Stimulated activated CD4-positive, alpha-beta T cell treated with anti-CD3 and anti-CD28 coated beads, Interleukin-1b, Interleukin-23, amount 100 ng/mL, for 48 hours (primary cell): ENCODE measurements at places on chromosomes 16 and 17.

GRCh38 chr16:63703612-63704011, 1418.3 kb downstream of the CDH11 start:
- no peak for DNase-seq

GRCh38 chr16:68356249-68356918, 45.6 kb downstream of the PRMT7 start:
- peak; percentile 48 for DNase-seq

DNA sequence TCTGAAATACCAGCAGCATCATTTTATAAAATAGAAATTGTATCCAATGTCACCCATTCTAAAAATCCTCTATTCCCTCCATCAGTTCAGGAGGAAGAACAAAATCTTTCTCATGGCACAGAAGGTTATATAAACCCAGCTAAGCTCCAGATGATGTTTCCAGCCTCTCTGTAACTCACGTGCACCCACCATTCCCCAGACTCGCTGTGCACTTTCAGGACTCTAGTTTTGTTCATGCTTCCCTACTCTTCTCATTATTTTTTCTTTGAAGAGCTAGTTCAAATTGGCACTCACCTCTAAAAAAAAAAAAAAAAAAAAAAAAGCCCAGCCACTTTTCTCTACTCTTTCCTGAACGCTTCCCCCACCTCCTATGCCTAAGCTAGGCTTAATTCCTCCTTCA, 36.0 kb upstream of the SHISA6 start:
- no peak for DNase-seq

DNA sequence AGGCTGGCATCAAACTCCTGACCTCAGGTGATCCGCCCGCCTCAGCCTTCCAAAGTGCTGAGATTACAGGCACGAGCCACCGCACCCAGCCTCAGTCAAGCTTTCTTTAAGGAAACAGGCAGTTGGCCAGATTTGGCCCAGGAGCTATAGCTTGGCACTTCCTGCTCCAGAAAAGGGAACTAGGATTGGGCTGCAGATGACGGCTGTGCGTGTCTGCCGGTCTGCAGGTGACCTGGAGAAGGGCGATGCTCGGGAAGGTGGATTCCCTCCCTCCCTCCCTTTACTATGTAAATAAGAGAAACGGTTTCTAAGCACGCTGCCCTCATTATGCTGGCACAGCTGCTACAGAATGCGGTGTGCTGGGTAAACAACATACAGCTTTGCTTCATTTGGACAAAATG, 215.9 kb downstream of the RPTOR start:
- DNase-seq: no peak

DNA sequence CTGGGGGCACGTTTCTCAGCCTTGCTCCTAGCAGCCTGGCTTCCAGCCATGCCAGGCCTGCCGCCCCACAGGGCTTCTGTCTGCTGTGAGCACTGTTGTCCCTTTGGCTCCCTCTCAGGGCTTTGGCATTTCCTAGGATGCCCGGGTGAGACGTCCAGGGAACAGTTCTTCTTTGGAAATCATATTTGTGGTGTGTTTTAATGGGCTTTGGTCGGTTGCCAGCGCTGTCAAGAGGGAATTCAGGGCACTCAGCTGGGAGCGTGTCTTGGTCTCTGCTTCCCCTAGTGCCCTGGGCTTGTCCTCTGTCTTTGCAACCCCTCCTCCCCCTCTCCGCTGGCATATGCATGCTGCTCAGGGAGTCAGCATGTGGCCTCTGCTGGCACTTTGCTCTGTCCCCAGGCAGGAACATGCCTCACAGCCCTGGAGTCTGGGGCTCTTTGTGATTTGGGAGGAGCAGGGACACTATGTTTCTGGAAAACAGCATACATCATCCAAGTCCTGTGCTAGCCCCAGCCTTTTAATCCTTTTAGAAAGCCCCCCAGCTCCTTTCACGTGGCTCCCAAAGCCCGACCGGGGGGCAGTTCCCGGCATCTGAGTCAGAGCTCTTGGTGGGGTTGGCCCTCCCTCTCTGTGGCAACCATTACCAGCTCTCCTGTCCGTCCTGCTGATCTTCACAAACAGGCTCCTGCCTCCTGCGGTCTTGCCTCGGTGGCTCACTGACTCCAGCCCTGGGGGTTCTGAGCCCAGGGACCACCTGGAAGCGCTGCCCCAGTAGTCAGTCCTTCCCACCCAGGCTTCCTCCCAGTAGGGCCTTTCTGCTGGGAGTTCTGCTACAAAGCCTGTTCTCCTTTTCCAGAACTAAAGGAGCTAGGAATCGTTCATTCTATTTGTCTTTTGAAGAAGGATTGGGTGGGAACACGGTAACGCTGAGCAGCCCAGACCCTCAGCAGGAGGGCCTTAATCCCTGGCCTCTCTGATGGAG, 26.7 kb downstream of the SAP30BP start:
- no peak for DNase-seq

DNA sequence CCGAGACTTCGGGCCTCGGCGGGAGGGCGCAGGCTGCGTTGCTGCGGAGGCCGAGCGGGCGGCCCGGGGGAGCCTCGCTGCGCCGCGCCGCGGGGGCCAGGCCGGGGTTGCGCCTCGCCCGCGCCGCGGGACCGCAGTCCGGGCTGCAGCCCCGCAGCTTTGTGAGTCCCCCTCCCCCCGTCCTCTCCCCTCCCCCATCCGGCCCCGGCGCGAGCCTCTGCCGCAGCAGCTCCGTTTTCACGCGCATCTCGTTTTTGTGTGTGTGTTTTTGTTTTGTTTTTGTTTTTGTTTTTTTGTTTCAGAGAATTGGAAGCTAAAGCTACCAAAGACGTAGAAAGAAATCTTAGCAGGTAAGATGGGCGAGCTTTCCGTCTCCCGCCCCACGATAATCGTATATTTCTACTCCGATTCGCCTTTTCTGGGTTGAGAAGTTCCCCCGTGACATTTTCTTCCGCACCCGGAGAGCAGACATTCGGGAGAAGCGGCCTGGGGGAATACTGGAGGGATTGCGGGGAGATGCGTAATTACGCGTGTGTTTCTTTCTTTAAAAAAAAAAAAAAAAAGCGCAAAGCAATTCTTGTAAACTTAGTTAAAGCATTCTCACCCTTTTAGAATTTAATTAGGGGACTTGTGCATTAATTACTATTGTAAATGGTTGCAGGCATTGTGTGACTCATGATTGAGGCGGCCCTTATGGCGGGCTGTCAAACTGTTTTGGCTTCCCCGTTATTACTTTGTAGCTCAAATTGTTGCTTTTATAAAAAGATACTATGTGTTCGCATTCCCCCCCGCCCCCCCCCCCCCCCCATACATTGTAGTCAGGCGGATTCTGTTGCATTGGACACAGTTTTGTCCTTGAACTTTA, 732 bp downstream of the TNRC6A start:
- no peak for DNase-seq

DNA sequence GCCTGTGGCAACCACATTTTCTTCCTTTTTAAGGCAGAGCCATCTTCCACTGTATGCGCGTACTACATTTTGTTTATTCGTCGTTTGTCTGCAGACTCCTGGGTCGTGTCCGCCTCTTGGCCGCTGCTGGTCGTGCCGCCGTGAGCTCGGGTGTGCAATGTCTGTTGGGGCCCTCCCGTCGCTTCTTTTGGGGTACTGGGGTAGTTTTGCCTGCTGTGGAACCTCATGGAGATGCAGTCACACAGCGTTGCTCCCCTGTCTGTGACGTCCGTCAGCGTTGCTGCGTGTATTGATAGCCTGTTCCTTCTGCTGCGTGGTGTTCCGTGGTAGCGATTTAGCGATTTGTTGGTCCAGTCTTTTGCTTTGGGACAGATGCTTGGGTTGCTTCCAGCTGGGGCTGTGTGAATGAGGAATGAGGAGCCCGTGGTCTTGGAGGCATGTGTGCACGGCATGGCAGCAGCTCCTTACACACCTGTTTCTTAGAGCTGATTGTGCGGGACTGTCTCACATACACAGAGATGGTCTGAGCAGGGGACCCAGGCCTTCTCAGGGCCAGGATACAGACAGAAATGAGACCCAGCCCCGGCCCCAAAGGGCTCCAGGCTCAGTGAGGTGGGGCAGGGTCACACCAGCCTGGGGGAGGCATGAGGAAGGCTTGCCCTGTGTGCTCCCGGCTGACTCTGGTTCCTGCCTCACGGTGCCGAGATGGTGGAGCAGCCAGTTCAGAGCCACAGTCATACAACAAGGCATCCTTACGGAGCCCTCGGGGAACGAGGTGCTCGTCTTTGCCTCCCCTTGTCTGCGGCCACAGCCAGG, 78.4 kb upstream of the GSE1 start:
- no peak for DNase-seq

DNA sequence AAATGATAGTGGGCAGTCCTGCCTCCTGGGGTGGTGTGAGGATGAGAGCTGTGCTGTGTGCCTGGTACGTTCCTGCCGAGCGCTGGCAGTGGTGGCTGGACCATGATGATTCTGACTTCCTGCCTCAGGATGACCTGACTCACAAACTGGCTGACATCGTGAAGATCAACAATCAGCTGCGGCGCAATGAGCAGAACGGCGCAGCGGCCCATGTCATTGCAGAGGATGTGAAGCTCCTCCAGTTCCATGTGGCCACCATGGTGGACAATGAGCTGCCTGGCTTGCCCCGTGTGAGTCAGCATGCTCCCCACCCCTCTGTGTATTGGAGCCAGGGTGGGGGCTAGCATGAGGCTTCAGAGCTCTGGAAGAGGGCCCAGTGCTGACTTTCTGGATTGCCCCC, 13.1 kb downstream of the POLR2A start:
- DNase-seq: no peak

GRCh38 chr16:66175636-66176035, 190.9 kb upstream of the CDH5 start:
- no peak for DNase-seq

GRCh38 chr17:5921512-5922282, 148.5 kb upstream of the WSCD1 start:
- no peak for DNase-seq

- DNase-seq: no peak
Observed at GRCh38 chr16:85931596-85932402, 32.8 kb downstream of the IRF8 start.

DNA sequence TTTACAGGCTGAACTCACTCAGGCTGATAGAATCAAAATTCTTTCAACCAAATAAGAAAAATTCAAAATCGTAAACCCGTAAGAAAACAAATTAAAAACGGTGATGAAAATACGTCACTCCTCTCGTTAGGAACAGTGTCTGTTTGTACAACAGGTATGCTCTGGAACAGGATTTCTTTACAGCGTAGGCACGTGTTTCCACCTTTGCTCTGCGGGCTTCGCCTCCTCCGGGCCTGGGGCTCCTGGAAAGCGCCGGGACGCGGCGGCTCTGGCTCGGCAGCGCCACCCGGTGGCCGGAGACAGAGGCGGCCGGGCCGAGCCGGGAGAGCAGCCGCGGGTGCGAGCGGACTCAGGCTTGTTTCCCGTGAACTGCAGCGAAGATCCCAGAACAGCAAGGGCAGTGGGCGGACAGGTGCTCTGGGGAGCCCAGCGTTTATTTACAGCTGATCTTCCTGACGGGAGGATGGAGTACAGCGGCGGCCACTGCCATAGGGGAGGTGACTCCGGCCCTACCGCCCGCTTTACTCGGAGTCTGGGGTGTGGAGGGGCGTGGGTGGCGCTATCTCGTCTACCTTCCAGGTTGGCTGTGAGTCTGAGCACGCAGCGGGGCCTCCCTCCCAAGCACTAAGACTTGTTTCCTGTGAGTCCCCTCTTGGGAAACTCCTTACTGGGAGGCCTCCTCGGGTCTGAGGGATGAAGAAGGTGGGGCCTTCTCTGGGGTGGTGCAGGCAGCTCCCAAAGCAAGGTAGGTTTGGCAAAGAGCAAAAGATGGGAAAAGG, 40.5 kb upstream of the ATP2A3 start:
- DNase-seq: peak; percentile 52

- no peak for DNase-seq
Observed at GRCh38 chr16:85323230-85323960, 211.1 kb upstream of the CIBAR2 start.

GRCh38 chr17:42027961-42028790, 8.3 kb downstream of the NKIRAS2 start:
- DNase-seq: no peak

GRCh38 chr17:82117139-82118090, 19.4 kb upstream of the FASN start:
- DNase-seq: no peak

DNA sequence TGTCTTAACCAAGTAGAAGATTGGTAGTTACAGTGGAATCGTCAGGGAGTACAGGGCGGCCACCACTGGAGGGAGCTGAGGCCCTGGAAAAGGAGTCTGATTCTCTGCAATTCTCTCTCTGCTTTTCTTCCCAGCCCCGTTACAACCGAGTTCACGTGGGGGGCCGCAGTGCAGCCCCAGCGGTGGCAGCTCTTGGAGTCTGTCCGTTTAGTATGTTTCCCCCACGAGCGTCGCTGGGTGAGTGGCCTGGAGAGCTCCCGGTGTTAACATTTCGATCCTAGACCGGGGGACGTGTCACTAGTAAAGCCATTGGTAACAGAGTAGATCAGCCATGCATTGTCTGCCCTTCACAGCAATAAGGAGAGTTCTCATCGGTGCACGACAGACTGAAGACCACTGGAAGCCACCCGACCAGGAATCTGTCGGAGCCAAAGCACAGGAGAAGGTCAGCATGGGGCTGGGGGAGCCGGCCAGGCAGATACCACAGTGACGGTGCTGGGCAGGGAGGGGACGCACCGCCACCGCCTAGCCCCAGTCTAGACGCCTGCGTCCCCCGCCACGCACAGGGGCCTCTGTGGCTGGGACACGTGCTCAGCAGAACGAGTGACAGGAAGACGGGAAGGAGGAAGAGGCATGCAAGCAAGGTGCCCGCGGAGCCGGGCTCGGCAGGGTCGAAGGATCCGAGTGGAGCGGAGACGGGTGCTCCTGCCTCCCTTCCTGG, 15.7 kb downstream of the SLC16A3 start:
- DNase-seq: no peak

- no peak for DNase-seq
Observed at GRCh38 chr17:73510981-73511718, 133.1 kb downstream of the SDK2 start.

DNA sequence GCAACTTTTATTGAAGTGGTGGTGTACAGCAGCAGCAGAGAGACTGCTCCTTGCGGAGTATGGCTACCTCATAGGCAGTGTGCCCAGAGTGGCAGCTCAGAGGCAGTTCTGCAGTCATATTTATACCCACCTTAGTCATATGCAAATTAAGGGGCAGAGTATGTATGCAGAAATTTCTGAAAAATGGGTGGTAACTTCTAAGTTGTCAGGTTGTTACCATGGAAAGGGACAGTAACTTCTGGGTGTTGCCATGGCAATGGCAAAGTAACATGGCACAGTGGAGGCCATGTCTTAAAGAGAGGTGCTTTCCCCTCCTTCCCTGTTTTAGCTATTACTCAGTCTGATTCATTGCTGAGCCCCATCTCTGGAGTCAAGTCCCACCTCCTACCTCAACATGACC, 53.4 kb downstream of the MEOX1 start:
- DNase-seq: peak; percentile 88

- peak; percentile 88 for DNase-seq
Observed at GRCh38 chr16:89115216-89115861, 21.7 kb downstream of the ACSF3 start.

DNA sequence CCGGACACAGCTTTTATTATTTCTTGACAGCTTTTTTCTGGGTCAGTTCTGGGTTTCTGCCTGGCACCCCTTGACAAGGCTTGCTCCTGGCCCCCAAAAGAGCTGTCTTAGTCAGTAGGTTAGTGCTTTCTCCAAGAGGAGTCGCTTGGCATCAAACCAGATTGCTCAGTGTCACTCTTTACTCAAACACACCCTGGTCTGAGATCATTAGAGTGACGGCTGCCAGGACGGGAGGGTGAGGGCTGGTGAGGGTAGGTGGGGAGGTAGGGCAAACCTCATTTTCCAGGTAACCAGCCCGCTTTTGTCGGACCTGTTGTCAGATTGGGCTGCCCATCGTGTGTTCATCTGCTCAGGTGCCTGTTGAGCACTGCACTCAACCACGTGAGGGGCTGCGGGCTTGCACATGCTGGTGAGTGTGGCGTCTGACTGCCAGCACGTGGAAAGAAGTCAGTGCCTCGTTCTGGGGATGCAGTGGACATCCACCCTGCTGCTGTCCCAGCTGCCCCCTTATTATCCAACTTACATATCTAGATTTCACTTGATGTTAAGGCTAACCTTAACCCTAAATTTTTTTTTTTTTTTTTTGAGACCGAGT, 12.4 kb downstream of the TMEM94 start:
- DNase-seq: no peak
